RWPE2 (cell line): ENCODE measurements at places on chromosomes 4 and X.
A peak's percentile ranks its signal among the peaks of the same experiment; 100 is the strongest.

DNA sequence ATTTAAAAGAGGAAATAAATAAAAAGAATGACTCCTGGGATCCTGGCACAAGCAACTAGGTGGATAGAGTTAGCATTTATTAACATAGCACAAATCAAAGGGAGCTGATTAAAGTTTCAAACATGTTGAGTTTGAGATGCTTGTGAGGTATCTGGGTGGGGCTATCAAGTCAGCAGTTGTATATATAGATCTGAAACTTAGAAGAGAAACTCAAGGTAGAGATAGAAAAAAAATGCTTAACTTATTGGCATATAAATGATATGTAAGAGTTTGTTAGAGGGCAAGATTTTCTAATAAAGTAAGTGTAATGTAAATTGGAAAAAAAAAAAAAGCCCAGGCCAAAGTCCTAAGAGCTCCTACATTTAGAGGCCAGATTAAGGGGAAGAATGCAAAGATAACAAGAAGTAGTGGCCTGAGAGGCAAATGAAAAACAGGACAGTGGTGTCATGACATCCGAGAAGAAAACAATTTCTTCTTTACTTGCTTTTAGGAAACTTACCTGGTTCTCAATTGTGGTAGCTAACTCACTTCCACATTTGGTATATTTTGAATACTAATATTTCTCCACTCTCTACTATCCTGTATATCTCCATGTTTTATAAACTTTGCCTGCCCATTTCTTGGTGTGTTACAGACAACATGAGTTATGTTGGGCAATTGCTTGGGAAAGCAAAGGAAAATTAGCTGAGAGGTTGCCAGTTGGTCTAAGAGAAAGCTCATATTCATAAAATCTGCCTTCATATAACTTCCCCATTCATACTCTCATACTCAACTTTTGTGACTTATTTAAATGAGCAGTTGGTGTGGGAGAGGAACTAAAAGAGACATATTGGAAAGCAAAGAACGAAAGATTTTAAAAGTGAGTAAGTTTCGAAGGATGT, 169.2 kb downstream of the PARM1 start:
- no peak for DNase-seq

DNA sequence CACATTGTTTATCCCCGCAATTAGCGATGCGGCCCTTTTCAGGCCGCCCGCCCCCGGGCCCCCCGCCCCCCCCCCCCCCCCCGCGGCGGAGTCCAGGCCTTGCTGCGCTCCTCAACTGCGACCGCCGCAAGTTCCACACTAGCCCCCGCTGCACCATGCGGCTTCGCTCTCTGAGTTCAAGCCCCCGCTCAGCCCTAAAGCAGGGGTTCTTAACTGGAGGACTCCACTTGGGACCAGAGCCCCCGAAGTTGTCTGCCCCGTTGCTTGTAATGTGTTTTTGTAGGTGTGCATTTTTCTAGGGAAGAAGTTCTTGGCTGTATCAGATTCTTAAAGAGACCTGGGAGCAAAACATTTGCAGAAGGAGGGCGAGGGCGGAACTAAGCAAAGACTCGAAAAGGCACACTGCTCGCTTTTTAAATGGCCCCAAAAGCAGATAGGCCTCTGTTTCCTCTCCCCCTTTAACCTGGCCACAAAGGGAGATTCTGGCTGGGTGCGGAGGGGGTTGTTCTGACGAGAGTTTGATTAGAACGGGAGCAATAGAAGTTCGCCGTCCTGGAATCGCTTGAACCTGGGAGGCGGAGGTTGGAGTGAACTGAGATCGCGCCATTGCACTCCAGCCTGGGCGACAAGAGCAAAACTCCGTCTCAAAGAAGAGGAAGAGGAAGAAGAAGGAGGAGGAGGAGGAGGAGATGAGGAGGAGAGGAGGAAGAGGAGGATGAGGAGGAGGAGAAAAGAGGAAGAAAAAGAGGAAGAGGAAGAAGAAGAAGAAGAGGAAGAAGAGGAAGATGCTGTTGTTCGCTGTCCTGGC, 2.3 kb upstream of the MSX1 start:
- peak; percentile 28 for DNase-seq

DNA sequence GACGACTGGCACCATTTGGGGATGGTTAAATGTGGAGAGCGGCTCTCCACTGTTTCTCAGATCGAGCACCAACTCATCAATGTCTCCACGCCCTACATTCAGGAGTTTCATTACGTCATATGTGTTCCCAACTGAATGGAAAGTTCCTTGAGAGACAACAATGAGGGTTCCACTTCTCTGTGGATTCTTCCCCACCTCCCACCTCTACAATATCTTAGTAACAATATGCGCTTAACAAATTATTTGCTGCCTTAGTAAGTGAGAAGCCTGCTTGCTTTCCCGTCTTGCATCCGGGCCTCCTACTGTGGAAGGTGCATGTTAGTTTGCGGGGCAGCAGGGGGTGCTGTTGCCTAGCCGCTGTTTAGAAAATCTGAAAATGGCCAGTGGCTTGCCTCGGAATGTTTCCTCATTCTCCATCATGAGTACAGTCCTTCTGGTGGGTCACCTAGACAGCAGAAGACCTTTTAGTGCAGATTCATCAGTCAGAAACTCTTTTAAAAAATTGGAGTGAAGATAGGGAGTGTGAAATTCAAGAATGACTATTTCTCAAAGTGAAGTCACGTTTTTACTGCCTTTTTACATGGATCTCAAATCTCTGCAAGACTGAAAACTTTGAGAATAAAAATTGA, 55.7 kb downstream of the PHOX2B start:
- DNase-seq = no peak

DNA sequence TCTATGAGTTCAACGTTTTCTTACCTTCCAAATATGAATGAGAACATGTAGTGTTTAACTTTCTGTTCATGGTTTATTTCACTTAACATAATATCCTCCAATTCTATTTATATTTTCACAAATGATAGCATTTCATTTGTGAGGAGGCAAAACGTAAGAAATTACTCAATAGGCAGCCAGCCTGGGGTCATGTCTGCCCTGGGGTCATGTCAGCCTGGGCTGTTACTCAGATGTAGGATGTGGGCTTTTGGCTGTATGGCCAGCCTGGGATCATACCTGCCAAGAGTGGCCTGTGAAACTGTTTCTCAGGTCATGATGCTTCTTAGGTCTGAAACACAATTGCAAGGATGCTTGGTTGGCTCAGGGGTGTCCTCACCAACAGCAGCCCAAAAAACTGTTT, 187.0 kb downstream of the FBXO8 start:
- DNase-seq = no peak

- DNase-seq = no peak
Observed at GRCh38 chrX:53018627-53019026, 30.0 kb upstream of the GPR173 start.

GRCh38 chr4:157072002-157072401, 3.9 kb upstream of the GLRB start:
- no peak for DNase-seq

DNA sequence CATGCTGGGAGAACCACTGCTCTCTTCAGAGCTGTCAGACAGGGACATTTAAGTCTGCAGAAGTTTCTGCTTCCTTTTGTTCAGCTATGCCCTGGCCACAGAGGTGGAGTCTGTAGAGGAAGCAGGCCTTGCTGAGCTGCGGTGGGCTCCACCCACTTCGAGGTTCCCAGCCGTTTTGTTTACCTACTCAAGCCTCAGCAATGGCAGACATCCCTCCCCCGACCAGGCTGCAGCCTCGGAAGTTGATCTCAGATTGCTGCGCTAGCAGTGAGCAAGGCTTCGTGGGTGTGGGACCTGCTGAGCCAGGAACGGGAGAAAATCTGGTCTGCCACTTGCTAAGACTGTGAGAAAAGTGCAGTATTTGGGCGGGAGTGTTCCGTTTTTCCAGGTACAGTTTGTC, 118.9 kb downstream of the SLC10A6 start:
- no peak for DNase-seq

DNA sequence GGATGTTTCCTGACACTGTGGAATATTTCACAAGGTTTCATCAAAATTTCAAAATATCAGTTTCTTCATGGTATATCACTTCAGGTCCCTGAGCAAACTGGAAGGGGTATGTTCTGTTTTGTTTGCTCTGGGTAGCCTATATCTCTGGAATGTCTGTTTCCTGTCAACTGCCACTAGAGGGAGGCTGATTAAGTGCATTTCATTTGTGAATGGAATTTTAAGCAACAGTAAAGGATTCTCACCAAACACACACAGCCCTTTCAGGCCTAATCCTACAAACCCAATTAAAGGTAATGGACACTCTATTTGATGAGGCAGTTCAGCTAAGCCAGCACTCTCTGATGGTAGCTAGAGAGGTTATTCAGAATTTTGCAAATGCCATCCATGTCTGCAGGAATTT, 307.1 kb downstream of the TEX13A start:
- no peak for DNase-seq

DNA sequence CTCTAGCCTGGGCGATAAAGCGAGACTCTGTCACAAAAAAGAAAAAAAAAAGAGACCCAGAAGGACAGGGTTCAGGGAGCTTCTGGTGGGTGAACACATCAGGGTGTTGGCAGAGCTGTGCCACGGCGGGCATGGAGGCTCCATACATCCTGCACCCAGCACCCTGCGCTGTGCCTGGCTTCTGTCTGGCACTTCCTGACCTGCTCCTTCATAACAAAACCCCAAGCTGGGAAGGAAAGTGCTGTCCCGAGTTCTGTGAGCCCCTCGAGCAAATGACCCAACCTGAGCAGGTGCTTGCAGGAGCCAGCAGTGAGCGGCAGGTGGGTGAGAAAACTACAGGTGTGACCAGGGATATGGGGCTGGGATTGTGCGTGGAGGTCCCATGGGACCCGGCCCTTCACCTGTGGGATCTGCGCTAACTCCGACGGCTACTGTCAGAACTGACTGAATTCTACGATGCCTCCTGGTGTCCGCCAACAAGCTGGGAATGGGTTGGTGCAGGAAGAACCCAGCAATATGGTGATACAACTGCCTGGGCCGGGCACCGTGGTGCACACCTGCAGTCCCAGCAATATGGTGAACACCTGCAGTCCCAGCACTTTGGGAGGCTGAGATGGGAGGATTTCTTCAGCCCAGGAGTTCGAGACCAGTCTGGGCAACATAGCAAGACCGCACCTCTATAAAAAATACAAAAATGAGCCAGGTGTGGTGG, 18.9 kb downstream of the ASMTL start:
- peak; percentile 49 for DNase-seq

DNA sequence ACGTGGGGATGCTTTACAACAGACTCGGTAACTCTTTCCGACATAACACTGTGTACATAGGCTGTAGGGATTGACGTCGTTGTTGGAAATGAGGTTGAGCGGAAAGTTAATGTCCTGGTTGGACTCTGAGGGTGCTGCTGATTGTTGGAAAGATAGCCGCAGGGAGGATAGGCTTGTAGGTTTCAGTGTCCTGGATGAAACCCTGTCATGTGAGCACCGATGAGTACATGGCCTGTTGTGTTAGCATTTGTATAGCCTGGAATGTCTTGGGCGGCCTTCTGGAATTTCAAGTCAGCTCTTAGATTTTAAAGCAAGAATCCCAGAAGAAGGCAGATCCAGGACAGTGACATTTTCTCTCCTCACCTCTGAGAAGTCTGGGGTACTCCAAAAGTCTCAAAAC, 63.3 kb downstream of the TBC1D14 start:
- no peak for DNase-seq

DNA sequence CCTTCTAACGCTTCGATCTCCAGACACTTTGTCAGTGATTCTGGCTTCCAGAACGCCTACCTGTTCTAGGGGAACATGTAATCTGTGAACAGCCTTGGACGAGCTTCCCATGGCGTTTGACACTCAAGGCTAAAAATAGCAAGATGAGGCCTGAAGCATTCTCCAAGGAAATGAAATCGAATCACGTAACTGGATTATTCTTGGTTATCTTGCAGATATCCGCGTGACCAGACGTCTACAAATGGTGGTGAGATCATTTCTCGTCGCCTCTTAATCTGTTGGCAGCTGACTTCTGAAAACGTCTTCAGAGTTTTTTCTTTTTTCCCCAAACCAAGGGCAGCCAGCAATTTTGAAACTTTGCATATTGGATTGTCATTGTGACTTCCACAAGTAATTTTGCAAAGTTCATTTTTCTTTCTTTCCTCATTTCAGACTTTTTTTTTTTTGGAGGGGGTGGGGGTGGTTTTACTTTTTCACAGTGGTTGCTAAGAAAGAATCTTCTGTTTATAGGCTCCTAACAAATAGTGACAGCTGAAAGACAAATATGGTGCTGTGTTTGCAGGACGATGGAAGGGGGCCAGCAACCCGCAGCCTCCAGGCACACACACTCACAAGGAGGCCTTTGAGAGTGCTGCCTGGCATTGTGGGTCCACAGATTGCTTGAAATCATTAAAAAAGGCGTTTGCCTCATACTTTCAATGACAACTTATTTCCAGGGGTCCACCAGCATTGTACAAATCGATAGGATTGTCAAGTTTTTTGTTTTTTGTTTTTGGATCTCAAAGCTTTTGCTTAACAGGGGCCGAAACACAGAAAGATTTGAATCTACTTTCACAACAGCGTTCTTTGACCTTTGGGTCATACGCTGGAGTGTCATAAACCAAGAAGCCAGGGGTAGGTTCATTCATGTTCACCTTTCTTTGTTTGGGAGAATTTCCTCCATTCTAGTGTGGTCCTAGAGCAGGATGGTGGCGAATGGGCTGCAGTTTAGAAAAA, 32.4 kb upstream of the PDLIM3 start:
- no peak for DNase-seq

GRCh38 chr4:155042014-155042413, 166.4 kb upstream of the NPY2R start:
- DNase-seq = no peak

- DNase-seq = no peak
Observed at GRCh38 chr4:41994461-41994985, 4.2 kb downstream of the SLC30A9 start.

GRCh38 chr4:82721819-82722423, 76.7 kb downstream of the SCD5 start:
- DNase-seq = no peak

DNA sequence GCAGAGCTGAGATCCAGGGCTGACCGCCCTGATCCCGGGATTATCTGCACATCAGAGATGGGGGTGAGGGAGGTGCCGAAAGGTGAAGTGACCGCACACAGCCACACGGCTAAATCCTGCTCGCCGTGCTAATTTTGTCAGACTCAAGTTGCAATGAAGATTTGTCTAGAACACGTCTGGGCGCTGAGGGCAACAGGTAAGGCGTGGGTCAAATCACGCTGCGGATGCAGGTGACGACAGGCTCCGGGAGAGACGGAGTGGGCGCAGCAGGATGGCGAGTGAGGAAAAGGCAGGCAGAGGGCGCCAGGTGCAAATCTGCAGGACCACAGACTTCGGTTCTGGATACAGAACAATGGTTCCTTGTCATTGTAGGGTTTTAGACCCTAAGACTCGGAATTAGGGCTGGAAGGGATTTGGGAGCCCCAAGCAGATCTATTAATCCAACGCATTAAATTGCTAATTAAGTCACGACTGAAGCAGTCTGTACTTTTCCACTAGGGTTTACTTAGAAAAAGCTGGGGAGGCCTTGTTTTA, 1.9 kb upstream of the TBC1D14 start:
- DNase-seq = no peak

GRCh38 chrX:53642337-53642736, 44.2 kb downstream of the HUWE1 start:
- DNase-seq = no peak

GRCh38 chr4:48546336-48546735, 56.3 kb downstream of the ZAR1 start:
- no peak for DNase-seq

DNA sequence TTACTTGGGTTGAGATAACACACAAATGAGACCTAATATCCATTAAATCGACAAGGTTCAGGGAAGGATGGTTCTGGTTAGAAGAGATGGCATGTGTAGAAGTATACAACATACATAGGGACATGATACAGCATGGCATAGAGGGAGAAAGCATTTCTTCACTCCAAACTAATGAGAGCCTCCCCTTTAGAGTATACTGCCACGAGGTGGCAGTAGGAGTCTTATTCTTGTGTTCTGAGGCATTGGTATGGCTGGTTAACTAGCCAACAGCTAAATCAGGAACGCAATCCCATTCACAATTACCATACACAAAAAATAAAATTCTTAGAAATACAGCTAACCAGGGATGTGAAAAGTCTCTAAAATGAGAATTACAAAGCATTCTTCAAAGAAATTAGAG, 29.1 kb upstream of the TRO start:
- DNase-seq = no peak
